AG08396 (cell line): ENCODE measurements at places on chromosomes 7 and 10.

GRCh38 chr10:131928248-131929095, 27.7 kb downstream of the PPP2R2D start:
- DNase-seq, result no peak

DNA sequence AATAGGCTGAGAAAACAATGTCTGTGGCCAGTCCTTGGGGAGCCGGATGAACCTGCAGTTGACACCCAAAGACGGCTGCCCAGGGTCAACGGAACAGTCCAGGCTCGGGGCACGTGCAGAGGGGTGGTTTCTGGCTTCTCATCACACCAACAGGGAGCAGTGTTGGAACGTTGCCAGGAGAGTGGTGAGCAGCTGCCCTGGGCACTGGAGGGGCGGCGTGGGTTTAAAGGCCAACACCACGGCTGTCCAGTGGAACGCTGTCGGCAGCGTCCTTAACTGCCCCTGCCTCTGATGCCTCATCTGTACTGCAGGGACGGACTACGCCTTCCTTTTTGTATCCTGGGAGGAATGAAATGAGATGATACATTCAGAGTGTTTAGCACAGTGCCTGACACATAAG, 19.8 kb downstream of the JCAD start:
- DNase-seq, result no peak

DNA sequence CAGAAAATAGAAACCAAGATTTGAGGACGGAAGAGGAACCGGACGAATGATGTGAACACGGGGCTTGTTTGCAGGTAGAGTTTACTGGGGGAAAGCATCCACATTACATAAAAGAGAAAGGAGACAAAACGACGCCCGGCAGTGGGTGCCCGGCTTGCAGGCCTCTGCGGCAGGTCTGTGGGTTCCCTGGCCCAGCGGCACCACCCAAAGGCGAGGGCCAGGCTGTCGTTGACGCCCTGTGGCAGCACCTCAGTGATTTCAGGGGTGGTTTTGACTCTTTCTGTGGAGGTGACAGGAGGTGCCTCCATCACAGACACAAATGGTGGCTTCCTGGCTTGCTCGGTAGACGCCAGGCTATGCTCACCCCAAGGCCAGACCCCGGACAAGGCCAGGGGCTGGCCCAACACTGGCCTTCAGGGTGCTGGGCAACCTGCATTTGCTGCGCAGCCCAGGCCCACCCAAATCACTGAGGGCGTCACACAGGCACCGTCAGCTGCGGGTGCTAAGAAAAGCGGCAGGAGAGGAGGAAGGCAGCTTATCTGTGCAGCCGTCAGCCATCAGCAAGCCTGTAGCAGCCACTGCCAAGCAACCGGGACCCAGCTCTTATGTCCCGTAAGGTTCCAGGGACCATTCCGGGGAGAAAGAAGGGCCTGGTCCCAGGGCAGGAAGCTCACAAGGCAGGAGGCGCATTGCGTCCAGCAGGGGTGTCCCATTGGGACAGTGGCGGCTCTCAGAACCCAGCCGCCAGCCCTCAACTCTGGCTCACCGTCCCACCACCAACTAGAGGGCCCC, 230.3 kb downstream of the PTPRN2 start:
- no peak for DNase-seq

GRCh38 chr10:123318516-123318915, 164.3 kb downstream of the BUB3 start:
- no peak for DNase-seq

- DNase-seq, result peak; percentile 2
Measured at GRCh38 chr7:64869912-64870562, 33.0 kb upstream of the ZNF273 start.

- no peak for DNase-seq
Measured at GRCh38 chr10:33270971-33271370, 63.5 kb downstream of the NRP1 start.

DNA sequence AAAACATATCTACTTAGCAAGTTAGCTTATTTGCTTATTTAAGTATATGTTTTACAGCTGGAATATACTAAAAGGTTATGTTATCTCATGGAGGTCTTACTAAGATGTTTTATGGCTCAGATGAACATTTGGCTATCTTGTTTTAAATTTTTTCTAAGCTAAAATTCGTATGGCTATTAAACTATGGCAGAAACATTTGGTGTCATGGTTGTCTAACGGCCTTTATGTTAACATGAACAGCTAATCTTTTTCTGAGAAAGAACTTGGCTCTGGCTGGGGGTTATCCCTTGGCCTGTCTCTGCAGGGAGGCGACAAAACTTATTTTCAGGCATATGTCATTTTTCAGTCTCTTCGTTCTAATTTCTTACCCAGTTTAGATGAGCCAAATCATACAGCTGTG, 101.5 kb upstream of the MTPN start:
- no peak for DNase-seq

DNA sequence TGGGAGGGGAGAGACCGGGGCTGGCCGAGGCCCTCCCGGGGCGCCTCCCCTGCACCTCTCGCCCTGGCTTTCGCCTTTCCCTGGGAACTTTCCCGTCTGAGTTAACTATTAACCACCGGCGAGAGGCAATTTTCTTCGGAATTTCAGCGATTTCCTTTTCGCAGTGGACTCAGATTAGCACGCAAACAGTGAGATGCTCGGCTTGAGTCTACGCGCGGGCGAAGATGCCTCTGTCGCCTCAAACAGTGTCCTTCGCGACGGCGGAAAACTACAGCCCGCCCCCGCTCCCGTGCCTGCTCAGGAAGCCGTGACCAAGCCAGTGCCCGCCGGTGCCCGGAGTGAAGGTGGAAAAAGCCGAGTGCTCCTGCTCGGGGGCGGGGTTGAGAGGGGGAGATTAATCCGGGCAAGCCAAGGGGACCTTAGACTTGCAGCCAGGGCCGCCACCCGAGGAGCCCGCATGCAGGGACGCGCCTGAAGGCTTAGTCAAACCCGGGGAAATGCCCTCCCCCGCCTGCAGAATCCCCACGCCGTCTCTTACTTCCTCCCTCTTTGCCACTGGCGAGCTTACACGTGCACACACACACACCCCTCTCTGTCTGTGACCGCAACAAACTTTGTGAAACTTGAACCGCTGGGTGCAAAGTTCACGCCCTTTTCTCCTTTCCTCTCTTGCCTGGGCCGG, 14.5 kb upstream of the PAX2 start:
- no peak for DNase-seq

- no peak for DNase-seq
Measured at GRCh38 chr7:132779164-132779563, 202.9 kb upstream of the PLXNA4 start.

DNA sequence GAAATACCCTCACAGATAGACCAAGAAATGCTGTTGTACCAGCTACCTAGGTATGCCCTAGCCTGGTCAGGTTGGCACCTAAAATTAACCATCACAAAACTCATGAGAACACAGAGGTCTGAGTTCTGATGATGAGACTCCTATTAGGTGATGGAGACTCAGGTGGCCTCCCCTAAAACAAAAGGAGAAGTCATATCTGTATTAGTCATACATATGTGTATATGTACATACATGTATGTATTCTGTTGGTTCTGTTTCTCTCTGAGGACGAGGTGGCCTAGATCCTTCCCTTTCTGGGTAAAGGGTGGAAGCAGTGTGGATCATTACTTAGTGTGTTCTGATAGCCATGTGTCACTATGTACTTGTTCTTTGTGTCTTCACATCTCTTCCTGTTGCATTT, 207.2 kb upstream of the PRSS1 start:
- no peak for DNase-seq

DNA sequence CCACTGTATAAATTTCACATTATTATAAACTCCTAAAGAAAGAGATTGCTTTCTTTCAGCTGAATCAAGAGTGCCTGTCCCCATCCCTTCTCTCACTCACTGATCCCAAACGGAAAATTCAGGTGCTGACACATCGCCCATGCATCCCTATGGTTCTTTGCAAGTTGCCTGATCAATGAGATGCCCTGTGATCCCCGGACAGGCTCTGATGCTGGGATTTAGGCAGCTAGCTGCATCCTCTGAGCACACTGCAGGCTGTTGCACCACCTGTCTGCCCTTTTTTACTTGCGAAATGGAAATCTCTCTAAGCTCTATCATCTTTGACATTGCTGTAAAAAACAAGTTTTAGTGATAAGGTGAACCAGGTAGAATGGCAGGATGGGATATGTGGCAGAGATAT, 456.5 kb downstream of the GATA3 start:
- DNase-seq, result no peak

DNA sequence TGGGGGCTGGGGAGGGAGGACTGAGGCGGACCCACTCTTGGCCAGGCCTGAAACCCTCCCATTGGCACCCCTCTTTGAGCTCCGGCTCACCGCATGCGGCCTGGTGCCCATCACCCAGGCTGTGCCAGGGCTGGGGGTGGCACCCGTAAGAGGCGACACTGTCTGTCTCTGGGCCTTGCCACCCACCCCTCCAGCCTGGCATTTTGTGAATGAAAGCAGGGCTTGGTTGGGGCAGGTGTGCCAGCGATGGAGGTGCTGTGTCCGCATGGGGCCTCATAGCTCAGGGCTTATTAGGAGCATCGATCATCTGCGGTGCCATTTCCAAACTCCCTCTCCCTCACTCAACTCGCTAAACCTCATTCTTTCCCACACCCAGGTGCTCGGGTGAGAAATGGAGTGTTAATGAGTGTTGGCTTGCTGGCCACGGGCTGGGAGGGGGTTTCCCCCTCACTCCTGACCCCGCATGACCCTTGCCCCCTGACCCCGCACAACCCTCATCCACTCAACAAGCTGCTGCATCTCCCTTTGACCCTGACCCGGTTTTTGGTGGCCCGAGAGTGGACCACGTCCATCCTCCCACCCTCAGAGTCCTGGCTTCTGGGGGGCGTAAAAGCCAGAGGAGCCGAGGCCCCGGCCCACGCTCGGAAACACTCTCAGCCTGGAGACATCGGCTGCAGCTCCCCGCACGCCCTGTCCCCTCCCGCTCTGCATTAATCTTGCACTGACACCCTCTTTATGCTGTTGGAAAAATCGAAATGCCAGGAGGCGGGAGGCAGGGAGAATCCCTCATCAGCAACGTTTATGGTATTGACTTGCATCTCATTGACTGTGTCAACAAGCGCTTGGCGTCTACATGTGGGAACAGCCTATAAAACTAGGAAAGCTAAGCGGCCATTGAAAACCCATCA, 161.2 kb downstream of the DNAJB6 start:
- DNase-seq, result no peak

GRCh38 chr7:128007303-128007680, 23.9 kb downstream of the LRRC4 start:
- DNase-seq, result no peak

DNA sequence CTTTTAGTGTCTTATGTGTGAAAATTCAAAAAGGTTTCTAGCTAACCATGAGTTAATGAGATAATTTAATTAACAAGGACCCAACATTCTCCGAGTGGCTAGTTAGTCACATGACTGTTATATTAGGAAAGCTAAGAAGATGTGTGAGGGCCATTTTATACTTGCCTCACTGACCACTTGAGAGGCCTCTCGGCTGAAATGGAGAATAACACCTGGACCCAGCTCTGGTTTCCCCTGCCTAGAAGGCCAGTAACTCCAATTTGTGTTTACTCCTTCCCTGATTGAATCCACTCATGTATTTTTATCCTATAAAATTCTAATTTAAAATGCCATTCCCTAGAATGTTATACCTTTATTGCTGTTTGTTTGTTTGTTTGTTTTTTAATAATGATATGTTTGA, 1091.2 kb downstream of the KCNMA1 start:
- DNase-seq, result no peak
